Activated CD4-positive, alpha-beta T cell treated with anti-CD3 and anti-CD28 coated beads for 48 hours (primary cell): ENCODE measurements at places on chromosomes 2 and 18.

GRCh38 chr2:216094701-216095100 lies 13.0 kb downstream of the TMEM169 start:
- DNase-seq = no peak

DNA sequence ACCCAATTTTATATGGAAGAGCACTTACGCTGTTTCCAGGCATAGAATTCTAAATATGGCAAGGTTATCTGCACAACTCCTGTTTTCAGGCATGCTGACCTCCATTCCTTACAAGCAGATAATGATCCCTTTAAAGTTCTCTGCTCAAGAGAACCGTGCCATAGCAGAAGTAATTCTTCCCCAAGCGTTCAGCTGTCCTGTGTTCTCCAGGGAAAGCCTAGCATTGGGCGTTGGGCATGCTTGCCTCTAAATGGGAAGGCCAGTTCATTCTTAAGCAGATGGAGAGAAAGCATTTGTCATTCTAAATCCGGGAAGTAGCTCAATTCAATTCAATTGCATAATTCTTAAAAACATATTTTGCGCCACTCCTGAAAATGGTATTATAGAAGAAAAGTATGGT lies 55.7 kb upstream of the EML4 start:
- no peak for DNase-seq

DNA sequence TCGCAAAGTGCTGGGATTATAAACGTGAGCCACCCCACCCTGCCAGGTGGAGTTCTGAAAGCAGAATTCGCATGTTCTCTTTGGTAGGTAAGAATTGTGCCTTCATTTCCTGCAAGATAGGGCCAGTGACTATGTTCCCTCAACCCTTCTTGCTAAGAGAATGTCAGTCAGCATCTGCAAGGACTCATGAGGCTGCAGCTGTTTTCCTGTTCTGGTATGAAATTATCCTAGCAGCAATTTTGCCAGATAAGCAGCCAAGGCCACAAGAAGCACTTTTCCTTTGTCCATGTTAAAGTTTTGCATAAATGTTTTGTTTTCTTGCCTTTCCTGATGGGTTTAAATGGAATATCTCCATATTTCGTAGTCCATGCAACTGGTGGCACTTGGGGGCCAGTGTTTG lies 6.8 kb upstream of the ARHGAP28 start:
- no peak for DNase-seq

DNA sequence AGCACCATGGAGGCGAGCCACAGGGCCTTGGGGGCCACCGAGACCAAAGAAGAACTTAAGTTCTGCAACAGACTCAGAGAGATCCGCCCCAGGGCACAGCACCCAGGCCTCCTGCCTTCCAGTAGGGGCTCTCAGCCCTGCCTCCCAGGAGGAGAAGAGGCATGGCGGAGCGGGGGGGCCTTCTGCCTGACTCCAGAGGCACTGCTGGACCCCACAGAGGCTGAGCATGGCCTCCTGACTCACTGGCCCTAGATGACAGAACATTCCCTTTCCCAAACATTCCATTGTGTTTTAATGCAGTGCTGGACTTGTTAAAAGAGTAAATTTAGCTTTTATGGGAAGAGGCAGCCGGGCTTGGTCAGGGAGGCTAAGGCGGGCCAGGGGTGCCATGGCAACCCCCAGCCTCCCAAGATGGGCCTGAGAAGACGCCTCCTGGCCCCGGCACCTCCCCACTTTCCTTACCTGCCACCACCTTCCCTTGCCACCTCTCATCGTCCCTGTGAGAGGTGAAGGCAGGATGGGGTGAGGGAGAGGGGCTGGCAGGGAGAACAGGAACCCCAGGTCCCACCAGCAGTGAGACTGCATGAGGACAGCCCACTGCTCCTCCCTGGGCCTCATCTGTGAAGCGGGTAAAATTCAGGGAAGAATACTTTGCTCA lies 65.4 kb downstream of the SMAD7 start:
- no peak for DNase-seq

DNA sequence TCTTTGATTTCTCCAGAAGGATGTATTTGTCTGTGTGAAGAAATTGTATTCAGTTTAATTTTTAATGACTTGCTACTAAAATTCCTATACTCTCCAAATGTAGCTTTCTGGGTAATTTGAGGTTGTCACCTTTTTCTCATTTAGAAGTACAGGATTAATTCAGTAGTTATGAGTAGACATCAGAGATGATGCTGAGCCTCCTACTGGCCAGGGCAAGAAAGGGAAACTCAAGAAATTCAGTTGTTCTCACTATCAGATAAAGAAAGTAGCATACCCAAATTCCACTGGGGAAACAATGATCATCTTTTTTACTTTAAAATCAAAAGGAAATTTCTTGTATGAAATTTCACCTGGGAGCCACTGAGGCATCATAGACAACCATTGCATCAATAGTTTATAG lies 199.4 kb downstream of the SATB2 start:
- no peak for DNase-seq

- no peak for DNase-seq
Measured at GRCh38 chr2:43074592-43075053, 151.8 kb downstream of the ZFP36L2 start.

GRCh38 chr2:152557273-152557888 lies 159.9 kb downstream of the PRPF40A start:
- no peak for DNase-seq

GRCh38 chr18:12772111-12772510 lies 69.3 kb downstream of the PSMG2 start:
- no peak for DNase-seq

DNA sequence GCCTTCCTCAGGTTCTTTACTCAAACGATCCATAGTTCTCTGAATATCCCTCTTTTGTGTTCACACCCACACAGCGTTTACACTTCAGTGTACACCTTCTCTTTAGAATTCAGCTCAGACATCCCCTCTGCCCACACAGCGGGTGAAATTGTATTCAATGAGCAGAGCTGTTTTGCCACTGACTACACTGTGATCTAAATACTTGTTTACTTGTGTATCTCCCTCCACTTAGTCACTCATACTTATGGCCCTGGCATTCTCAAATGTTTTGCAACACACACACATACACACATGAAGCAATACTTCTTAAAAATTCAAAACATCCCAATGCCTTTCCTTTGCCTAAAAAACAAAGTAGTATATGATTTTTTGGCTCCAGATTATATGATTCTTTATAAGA lies 297.1 kb downstream of the TMX3 start:
- DNase-seq = no peak
